ENCODE measurements at places on chromosomes 3 and 15. TPM values are rescaled to one million over a fixed set of nuclear protein-coding genes. Genes with fewer than 3 reads are reported as not detected.

The SYNM gene
- polyA plus RNA-seq, result 0.31 TPM

The PRRT3 gene
- 0.70 TPM for polyA plus RNA-seq

The CGNL1 gene
- 0.02 TPM for polyA plus RNA-seq

The UROC1 gene
- polyA plus RNA-seq, result not detected

The ARNT2 gene
- 0.34 TPM for polyA plus RNA-seq

The GCSAM gene
- 3.5 TPM for polyA plus RNA-seq

The PODXL2 gene
- 0.11 TPM for polyA plus RNA-seq

The B3GALNT1 gene
- 6.5 TPM for polyA plus RNA-seq

The USP3 gene
- polyA plus RNA-seq, result 13.6 TPM

The TFDP2 gene
- polyA plus RNA-seq, result 26.8 TPM

The PTX3 gene
- 0.14 TPM for polyA plus RNA-seq

The DNASE1L3 gene
- polyA plus RNA-seq, result not detected

The FETUB gene
- 0.17 TPM for polyA plus RNA-seq

The AQR gene
- polyA plus RNA-seq, result 19.6 TPM

The GOLGA8B gene
- 31.2 TPM for polyA plus RNA-seq

The ITIH1 gene
- polyA plus RNA-seq, result not detected

The TMEM42 gene
- polyA plus RNA-seq, result 8.3 TPM

The OR5K2 gene
- not detected for polyA plus RNA-seq

The GOLGA8Q gene
- polyA plus RNA-seq, result not detected

The SEMA3G gene
- 0.24 TPM for polyA plus RNA-seq

The HAUS2 gene
- polyA plus RNA-seq, result 23.0 TPM

The FAM81A gene
- polyA plus RNA-seq, result 0.97 TPM

The SH3GL3 gene
- 0.16 TPM for polyA plus RNA-seq

The GOLGA6L7 gene
- not detected for polyA plus RNA-seq

The PLSCR5 gene
- polyA plus RNA-seq, result not detected

The BCL6 gene
- polyA plus RNA-seq, result 3.9 TPM

The BTLA gene
- polyA plus RNA-seq, result not detected

The GXYLT2 gene
- polyA plus RNA-seq, result 5.8 TPM

The SAMD7 gene
- not detected for polyA plus RNA-seq

The TGM5 gene
- not detected for polyA plus RNA-seq

The ABHD17C gene
- polyA plus RNA-seq, result 21.7 TPM

The SAXO2 gene
- polyA plus RNA-seq, result 2.0 TPM

The SERINC4 gene
- 0.11 TPM for polyA plus RNA-seq

The DZIP1L gene
- polyA plus RNA-seq, result 3.4 TPM

The CCR3 gene
- polyA plus RNA-seq, result not detected

The TRANK1 gene
- 0.09 TPM for polyA plus RNA-seq

The RUBCN gene
- 17.7 TPM for polyA plus RNA-seq

The ECE2 gene
- polyA plus RNA-seq, result not detected

The IRAK2 gene
- 7.9 TPM for polyA plus RNA-seq

The IGDCC3 gene
- polyA plus RNA-seq, result not detected

The NOX5 gene
- polyA plus RNA-seq, result 2.6 TPM

The C2CD4A gene
- not detected for polyA plus RNA-seq

The ZNF621 gene
- polyA plus RNA-seq, result 9.5 TPM

The TMEM266 gene
- 0.02 TPM for polyA plus RNA-seq

The SLC12A1 gene
- polyA plus RNA-seq, result not detected

The CELSR3 gene
- 0.51 TPM for polyA plus RNA-seq

The SLC9C1 gene
- polyA plus RNA-seq, result not detected

The C15orf62 gene
- polyA plus RNA-seq, result 0.05 TPM

The SPTBN5 gene
- 2.1 TPM for polyA plus RNA-seq

The FEZF2 gene
- polyA plus RNA-seq, result not detected
